Central memory CD4-positive, alpha-beta T cell (primary cell): ENCODE measurements at places on chromosomes 13 and 19.
A peak's percentile ranks its signal among the peaks of the same experiment; 100 is the strongest.

DNA sequence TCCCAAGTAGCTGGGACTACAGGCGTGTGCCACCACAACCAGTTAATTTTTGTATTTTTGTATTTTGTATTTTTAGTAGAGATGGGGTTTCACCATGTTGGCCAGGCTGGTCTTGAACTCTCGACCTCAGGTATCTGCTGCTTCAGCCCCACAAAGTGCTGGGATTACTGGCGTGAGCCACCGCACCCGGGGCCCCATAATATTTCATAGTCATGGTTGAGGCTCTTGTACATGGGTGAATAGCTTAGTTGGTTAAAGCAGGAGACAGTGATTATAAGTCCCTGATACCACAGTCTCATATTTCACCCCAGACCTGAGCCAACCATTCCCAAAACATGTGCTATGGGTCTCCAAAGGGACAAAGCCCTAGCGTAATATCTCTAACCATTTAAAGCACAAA lies 26.1 kb downstream of the MBNL2 start:
- no peak for DNase-seq

DNA sequence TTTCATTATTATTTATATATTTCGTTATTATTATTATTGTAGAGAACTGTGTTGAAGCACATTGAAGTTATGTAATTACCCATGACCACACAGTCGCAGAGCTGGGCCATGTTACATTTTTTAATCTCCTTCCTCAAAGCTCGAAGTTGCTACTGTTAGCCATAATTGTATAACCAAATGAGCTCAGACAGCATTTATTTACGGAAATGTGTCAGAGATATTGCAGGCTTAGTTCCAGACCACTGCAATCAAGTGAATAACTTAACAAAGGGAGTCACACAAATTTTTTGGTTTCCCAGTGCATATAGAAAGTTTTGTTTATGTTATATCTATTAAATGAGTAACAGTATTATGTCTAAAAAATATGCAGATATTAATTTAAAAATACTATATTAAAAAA lies 147.1 kb upstream of the SLITRK1 start:
- DNase-seq, result no peak

GRCh38 chr13:80251403-80251802 lies 89.5 kb downstream of the SPRY2 start:
- DNase-seq, result no peak

DNA sequence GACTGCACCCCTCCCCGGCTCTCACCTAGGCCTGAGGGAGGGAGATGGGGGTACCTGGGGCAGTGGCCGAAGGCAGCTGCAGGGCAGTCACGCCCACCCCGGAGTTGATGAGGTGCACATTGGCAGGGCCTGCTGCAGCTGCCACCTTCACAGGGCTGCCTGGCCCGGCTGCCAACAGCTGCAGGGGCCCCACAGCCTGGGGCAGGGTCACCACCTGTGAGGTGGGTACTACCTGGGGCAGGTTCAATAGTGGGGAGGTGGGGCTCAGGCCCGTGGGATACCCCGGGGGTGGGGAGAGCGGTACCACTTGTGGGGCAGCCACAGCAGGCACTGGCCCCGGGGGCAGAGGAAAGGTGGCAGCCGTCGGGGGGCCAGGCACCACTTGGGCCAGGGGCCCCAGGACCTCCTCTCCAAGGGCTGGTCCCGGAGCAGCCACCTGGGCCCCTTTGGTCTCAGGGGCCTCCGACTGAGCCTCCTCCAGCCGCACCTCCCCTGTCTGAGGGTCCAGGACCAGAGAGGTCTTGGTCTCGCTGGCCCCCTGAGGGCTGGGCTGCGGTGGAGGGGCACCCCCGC lies 2.7 kb downstream of the SIX5 start:
- no peak for DNase-seq

DNA sequence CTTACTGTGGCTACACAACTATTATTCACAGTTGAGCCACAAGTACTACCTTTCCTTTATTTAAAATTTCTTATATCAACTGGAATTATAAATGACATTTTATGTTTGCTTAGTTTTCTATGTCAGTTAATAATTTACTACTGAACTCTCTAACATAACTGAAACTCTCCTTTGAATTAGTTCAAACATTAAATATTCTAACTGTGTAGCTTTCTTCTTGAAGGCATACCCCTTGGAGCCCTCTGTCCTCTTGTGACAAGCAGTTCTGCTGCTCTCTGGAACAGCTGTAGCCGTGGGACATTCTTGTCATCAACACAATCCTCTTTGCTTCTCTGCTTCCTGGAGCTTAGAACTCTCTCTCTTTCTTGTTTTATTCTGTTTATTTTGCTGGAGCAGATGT lies 244.8 kb downstream of the NHLRC3 start:
- no peak for DNase-seq

GRCh38 chr19:7337380-7338194 lies 11.2 kb upstream of the ARHGEF18 start:
- peak; percentile 17 for DNase-seq

DNA sequence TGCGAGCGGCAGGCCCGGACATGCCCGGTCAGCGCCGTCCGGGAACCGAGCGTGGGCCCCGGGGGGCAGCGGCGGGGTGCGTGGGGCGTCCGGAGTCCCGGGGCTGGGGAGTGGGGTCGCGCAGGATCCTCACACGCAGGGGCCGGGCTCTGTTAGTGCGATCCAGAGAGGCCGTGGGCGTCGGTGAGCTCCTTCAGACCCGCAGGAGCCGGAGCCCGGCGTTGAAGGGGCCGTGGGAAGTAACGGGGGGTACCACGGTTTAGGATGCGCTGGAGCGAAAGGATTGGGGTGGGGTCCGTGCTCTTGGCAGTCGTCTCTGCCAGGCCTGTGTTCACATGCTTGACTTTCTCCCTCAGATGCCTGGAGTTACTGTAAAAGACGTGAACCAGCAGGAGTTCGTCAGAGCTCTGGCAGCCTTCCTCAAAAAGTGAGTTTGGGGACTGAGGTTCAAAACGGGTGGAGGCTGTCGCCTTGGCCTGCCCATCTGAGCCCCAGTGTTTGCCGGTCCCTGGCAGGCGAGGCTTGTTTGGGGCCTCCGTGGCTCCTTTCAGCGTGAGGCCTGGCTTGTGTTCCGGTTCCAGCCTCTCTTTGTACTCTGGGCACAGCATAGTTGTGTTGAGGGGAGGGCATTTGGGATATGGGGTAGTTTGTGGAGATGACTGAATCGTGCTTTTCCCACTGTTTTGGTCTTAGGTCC lies 512 bp downstream of the RPS19 start:
- DNase-seq, result peak; percentile 26

DNA sequence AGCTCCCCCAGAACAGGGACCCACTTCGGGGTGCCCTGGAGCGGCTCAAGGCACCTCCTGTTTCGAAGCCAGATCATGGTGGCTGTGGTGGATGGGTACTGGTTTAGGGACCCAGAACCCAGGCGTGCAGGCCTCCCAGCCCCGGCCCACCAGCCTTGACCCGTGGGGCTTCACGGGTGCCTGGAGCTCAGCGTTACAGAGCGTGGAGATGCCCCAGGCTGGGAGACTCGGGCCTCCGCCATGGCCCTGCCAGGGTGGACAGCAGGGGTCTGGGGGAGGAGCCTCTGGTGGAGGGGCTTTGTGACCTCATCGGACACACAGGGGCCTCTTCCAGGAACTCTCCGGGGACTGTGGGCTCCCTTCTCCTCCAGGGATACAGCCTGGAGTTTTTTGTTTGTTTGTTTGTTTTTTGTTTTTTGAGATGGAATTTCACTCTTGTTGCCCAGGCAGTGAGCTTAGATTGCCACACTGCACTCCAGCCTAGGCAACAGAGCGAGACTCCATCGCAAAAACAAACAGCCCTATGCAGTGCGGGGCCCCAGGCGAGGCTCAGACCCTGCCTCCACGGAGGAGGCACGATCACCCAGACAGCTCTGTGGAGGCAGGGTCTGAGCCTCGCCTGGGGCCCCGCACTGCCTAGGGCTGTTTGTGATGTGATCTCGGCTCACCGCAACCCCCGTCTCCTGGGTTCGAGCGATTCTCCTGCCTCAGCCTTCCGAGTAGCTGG lies at the start of gene GARIN5B:
Gene GARIN5B, minus strand, starts transcription at position 271 of the 727 bp plus-strand sequence. Its CDS starts 194 bp downstream, at position 77.
- no peak for DNase-seq

DNA sequence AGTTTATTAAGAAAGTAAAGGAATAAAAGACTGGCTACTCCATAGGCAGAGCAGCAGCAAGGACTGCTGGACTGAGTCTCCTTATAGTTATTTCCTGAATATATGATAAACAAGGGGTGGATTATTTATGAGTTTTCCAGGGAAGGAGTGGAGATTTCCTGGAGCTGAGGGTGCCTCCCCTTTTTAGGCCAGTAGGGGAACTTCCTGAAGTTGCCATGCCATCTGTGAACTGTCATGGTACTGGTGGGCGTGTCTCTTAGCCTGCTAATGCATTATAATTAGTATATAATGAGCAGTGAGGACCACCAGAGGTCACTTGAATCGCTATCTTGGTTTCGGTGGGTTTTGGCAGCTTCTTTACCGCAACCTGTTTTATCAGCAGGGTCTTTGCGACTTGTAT lies 13.5 kb downstream of the ZSCAN5A start:
- no peak for DNase-seq

DNA sequence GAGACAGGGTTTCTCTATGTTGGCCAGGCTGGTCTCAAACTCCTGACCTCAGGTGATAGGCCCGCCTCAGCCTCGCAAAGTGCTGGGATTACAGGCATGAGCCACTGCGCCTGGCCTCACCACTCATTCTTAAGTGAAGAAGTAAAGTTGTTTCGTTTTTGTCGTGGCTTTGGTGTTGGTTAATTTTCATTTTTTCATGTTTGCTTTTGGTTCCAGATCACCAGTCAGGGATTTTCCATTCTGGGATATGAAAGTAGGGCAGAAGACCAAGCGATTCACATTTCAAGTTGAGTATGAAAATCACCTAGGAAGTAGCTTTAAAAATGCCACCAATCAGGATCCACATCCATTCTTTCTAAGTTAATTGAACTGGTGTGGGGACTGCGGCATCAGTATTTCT lies 289.9 kb downstream of the DIAPH3 start:
- DNase-seq, result no peak

GRCh38 chr13:77511552-77511951 lies 24.0 kb upstream of the SCEL start:
- DNase-seq, result no peak

DNA sequence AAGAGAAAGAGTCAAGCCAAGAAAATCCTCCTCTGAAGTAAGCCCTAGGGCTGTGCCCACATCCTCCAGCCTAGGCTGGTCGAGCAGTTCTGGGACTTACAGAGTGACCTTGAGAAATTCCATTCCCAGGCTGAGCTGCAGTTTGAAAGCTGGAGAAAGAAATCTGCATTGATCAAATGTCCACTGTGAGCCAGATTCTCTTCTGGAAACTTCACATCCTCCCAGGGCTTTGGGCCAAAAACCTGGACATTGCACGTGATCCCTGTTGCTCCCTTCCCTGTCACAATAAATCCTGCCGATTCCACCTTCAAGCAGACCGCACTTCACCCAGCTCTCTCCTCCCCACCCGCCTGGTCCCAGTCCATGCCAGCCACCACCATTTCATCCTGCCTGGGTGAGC lies 15.7 kb downstream of the TMEM143 start:
- no peak for DNase-seq

GRCh38 chr13:76016799-76017400 lies 380.8 kb downstream of the LMO7 start:
- no peak for DNase-seq

- peak; percentile 69 for DNase-seq
Measured at GRCh38 chr19:37691881-37692504, 27.6 kb downstream of the ZNF607 start.

GRCh38 chr19:45321848-45322247 lies 827 bp downstream of the CKM start:
- DNase-seq, result no peak
